Substantia nigra (tissue), 51 donors: ENCODE measurements at places on chromosomes 16 and 17.

GRCh38 chr16:23847948-23848347 is 12.2 kb downstream of the PRKCB start:
- no peak for DNase-seq

GRCh38 chr16:77225182-77225581 is 26.0 kb downstream of the SYCE1L start:
- no peak for DNase-seq

GRCh38 chr17:68294196-68294555 is 2.9 kb downstream of the ARSG start:
- no peak for DNase-seq

DNA sequence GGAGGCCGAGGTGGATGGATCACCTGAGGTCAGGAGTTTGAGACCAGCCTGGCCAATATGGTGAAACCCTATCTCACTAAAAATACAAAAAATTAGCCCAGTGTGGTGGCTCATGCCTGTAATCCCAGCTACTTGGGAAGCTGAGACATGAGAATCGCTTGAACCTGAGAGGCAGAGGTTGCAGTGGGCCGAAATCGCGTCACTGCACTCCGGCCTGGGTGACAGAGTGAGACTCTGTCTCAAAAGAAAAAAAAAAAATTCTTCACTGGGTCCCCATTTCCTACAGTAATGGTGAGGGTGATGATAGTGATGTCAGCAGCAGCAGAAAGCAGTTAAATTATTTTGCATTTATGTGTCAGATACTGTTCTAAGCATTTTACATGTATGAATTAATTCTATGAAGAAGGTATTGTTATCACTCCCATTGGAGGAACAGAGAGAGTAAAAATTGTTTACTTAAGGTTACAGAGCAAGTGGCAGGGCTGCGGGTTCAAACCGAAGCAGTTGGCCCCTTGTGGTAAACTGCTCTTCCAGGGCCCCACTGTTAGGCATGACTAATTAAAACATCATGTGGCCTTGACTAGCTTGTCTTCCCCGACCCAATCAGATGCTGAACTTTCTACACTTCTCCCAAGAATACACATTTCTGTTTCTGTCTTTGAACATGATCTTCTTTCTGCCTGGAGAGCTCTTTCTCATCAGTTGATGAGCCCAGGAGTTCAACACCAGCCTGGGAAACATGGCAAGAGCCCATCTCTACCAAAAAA is 45.8 kb downstream of the STAT3 start:
- no peak for DNase-seq

DNA sequence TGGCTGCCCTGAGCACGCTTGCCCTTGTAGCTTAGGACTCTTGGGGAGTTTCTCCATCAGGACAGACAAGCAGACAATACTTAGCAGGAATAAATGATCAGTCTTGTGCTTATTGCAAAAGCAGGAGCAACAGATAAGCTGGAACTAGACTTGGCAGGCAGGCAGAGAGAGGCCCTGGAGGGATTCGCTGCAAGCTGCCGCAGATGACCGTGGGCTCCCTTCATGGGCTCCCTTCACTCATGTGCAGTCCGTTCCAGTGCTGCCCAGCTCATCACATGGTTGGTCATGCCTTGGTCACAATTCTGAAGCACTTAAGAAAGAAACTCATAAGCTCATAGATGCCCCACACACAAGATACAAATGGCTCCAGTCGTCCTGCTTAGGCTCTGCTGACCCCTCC is 2.4 kb upstream of the SLC5A10 start:
- no peak for DNase-seq

DNA sequence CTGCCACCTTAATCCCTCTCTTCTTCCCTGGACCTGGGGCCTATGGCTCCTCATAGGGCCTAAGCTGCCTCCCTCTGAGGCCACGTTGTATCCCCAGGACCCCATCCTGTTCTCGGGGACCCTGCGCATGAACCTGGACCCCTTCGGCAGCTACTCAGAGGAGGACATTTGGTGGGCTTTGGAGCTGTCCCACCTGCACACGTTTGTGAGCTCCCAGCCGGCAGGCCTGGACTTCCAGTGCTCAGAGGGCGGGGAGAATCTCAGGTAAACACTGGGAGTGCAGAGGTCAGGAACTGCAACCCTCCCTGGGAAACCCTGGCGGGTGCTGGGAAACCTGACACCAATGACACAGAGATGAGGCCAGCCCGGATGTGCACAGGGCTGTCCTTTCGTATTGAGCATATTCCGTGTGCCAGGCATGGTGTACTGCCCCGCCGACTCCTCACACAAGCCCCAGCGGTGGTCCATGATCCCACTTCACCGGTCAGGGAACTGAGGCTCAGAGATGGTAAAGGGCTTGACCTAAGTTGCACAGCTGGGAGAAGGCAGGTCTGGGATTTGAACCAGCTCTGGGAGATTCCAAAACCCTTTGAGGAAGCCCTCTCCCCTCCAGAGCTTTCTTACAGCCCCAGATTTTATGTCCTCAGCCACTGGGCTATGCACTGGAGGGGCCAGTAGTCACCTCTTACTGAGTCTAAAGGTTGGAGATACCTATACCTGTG is 22.9 kb downstream of the ANKRD40 start:
- no peak for DNase-seq

GRCh38 chr17:50519141-50519834 is 11.0 kb downstream of the MYCBPAP start:
- no peak for DNase-seq

GRCh38 chr17:330993-331701 is 21.5 kb downstream of the RPH3AL start:
- no peak for DNase-seq

GRCh38 chr16:13402601-13403000 is 501.2 kb downstream of the SHISA9 start:
- no peak for DNase-seq

DNA sequence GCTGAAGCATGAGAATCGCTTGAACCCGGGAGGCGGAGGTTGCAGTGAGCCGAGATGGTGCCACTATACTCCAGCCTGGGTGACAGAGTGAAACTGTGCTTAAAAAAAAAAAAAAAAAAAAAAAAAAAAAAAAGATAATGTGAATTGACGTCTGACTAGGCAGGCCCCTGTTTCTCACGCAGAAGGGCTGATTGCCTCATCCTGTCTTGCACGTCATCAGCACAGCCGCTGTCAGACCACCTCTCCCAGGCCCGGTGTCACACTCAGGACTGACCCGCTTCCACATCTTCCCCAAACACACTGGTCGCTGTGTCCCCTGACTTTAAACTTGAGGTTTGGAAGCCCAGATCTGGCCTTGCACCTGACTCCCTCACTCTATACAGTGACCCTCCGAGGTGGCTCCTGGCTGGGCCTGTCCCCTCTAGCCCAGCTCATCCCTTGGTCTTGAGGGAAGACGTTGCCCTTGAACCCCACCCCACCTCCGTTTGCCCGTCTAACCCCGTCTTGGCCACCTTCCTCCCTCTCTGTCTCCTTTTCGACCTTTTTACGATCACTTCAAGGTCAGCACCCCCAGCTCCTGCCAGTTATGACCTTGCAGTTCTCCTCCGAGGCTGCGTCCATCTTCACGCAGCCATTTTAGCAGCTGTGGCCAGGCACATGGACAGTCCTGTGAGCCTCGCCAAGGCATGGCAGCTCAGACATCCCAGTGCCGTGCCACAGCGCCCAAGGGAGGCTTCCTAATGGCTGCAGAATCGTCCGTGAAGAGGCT is 149.9 kb upstream of the PLCG2 start:
- DNase-seq = no peak

DNA sequence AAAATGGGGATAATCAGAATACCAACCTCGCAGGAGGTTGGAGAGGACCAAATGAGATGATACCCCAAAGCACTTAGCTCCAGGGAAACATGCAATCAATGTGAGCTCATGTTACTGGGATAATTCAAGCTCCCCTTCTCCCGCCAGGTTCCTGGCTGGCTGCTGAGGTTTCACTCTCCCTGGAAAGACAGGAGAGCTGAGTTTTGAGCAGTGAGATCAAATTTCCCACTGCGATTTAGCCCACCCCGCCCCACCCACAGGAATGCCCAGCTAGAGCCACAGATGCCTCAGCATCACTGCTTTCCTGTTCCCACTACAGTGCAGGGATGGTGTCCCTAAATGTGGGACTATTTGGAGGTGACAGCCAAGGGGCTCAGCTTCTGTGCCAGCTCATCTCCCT is 56.7 kb downstream of the ZNF423 start:
- no peak for DNase-seq

DNA sequence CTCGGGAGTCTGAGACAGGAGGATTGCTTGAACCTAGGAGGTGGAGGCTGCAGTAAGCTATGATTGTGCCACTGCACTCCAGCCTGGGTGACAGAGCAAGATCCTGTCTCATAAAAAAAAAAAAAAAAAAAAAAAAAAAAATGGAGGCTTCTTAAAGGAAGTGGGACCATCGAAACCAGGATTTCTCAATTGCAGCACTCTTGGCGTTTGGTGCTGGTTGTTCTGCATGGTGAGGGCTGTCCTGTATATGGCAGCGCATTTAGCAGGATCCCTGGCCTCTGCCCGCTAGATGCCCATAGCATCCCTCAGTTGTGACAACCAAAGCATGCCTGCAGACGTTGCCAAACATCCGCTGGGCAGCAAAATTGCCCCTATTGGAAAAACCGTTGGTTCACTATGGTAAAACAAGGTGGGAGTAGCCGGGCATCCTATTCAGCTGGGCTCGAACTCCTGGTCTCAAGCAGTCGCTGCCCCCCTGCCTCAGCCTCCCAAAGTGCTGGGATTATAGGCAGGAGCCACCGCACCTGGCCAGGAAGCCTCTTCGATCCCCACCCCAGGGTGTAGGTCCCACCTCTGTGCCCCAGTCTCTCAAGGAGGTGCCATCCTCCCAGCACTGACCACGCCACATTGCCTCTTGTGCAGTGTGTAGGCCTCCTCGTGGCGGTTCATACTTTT is 6.5 kb upstream of the NPIPB7 start:
- no peak for DNase-seq

GRCh38 chr17:35191001-35191695 is 3.0 kb downstream of the SLC35G3 start:
- no peak for DNase-seq

DNA sequence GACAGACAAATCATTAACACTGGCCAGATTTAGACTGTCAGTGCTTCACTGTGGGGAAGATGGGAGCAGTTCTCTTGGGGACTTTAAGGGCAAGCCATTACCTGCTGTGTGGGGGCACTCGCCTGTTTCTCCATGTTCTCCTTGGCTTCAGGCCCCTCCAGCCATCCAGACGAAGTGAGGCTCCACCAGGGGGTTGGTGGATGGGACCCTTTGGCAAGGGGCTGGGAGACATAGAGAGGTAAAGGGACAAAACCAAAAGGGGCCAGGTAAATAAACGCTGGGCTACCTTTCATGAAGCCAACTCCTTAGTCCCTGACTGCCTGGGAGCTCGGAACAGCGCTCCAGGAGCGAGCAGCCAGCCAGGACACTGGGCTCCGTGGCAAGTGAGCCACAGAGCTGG is 14.0 kb downstream of the TBX4 start:
- DNase-seq = no peak
